ENCODE measurements at places on chromosomes 3 and 15. TPM values are rescaled to one million over a fixed set of nuclear protein-coding genes. Genes with fewer than 3 reads are reported as not detected.

DNA sequence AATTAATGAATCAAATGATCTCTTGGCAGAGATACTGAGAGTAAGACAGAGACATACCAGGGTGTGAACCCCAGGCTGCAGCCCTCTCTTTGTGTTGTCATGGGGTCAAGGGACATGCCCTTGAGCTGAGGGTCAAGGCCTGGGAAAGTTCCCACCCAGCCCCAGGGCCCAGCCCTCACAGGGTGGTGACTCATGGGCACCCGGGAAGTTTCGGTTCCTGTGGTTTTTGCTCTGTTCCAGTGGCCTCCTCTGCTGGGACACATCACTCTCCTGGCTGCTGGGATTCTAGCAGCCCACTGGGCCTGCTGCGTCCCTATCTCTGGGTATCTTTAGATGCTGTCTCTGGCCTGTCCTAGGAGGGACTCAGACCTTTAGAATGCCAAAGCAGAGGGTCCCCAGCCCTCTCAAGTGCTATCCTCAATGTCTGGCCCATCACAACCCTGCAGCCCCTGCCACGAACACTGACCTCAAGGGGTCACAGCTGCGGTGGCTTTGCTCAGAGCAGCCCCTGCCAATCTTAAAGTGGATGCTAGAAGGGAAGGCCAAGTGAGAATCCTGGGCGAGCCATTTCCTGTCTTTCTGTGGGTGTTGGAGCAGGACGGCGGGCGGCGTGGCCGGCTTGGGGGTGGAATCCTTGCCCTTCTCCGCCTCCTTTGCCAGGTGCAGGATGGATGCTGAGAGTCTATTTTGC is 148.4 kb upstream of the TLE3 start:
- DNase-seq = no peak

GRCh38 chr15:90872486-90873184 is 4.2 kb downstream of the FURIN start:
- peak; percentile 49 for DNase-seq

DNA sequence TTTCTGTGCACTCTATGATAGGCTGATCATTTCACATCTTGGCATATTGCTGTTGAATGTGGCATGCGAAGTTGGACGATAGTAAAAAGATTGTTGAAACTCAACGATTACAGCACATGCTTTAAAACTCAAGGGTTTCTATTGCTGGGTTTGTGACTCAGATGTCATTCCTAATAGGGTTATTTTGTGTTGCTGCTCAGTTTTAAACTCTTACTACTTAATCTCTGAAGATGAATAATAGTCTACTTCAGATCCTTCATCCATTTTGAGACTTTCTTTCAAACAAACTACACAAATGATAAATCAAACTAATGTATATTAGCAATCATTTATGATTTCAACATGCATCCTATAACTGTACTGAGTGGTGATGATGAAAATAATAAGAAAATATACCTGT is 71.3 kb upstream of the MBNL1 start:
- DNase-seq = no peak

Gene DNASE1L3
- 0.83 TPM for polyA plus RNA-seq

DNA sequence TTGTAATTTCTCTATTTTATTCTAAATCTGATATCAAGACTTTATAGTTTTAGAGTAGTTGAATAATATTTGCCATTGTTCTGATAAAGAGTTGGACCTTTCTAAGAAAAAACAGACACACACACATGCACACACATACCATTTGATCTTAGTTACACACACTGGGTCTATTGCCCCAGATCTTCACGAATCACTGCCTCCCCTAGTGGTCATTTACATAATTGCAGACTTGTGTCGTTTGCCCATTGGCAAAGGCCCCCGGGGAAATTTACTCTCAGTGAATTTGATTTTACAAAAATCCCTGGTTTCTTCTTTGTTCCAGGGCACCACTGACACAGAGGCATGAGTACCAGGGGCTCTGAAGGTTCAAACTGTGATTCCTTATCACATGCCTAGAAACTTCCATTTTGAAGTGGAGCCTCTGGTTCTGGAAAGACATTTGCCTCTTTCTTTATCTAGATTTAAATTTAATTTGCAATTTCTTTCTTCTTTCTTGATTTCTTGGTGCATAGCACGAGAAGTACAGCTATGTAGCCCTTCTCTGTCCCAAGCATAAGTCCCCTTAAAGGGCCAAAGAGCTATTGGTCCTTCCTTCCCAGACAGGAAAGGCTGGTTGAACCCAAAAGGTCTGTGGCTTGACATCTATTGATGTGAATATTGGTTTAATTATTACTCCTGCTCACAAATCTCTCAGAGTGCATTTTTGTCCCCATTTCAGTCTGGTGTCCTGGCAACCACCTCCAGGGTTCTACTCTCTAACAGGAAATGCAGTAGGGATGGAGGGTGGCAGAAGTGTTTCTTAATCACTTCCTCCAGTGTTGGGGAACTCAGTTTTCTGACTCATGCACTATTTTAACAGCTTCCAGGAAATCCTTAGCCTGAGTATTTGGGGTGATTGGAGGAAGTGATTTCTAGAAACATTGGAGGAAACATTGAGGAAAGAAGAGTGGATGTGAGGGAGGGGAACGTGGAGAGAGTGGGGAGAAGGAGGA is 32.4 kb upstream of the SLC6A11 start:
- DNase-seq = no peak

Gene ACKR4
- 3.4 TPM for polyA plus RNA-seq

GRCh38 chr3:38916706-38917105 is 100.7 kb upstream of the SCN10A start:
- no peak for DNase-seq

DNA sequence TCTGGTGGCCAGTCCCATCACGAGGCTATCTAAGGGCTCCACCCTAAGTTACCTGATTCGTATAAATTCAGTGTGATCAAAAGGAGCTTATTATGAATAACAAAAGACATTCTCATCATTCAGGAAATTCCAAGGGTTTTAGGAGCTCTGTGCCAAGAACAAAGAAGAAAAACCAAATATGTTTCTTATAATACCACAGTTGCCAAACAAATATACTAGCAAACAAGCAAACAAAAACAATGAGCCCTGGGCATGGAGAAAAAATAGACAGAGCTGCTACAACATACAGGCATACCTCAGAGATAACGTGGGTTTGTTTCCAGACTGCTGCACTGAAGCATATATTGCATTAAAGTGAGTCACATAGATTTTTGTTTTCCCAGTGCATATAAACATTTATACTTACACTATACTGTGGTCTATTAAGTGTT is 20.2 kb upstream of the CFAP161 start:
- DNase-seq = no peak

Gene ZBTB38
- 19.9 TPM for polyA plus RNA-seq

Gene SATB1
- polyA plus RNA-seq = 31.9 TPM

DNA sequence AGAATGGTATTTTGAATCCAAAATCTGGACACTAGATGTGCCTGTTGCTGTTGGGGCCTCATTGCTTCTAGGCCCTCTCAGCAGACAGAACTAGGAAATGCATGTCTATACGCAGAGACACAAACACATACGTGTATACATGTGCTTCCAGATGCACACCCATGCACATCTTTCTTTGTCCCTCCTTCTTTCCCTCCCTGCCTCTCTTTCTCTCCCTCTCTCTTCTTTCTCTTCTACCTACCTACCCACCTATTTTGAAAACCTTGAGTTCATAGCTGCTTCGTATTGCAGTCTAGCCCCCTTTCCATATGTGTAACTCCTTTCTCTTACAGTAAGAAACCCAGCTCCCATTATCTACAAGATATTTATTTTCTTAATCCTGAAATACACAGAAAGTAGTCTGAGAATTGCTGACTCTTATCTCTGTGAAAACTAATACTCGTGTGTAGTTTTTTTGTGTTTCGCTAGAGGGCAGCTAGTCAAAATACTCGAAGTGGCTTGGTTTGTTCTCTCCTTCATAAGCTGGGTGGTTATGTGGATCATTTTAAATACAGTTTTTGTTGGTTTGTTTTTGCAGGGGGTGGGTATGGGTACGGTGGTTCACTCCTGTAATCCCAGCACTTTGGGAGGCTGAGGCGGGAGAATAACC is 18.5 kb downstream of the RPL32 start:
- DNase-seq = no peak

- DNase-seq = no peak
Observed at GRCh38 chr3:1037631-1038030, 55.2 kb upstream of the CNTN6 start.

Gene NECTIN3
- 20.7 TPM for polyA plus RNA-seq

Gene SERINC4
- polyA plus RNA-seq = not detected

DNA sequence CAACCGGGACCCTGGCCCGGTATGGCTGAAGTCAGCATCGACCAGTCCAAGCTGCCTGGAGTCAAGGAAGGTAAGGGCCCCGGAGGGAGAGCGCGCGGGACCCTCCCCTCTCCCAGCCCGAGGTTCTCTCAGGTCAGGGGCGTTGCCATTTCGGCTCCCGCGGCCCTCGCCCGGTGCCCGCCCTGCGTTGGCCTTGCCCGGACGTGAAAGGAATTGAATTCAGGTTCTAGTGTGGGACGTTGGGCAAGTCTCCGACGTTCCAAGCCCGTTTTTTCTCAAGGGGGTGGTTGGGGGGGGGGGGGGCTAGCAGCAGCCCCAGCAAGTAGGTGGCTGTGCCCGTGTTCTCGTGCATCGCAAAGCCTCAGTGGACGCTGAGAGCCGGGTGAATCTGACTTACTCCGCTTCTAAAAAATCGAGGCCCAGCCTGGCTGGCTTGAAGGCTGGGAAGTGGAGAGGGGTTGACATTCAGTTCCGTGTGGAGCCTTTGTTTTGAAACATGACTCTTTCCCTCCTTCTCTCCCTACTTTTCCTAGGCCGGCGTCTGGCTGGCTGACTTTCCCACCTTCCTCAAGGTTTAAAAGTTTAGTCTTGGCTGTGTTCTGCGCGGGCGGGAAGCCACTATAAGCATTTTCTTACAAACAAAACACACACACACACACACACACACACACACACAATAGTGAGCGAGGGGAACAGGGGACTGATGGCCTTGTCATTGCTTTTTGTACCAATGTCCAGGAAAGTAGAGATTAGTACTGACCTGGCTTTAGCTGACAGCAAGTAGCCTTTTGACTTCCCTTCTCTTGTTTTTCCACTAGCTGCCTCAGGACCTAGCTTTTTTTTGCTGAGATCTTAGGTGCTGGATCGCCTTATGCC is at the start of gene UTS2B:
Gene UTS2B, minus strand, starts transcription at position 873 of the 876 bp plus-strand sequence. CDS start 48,337 bp downstream, outside the sequence.
- DNase-seq = peak; percentile 88

Gene TRIM71
- 0.16 TPM for polyA plus RNA-seq

DNA sequence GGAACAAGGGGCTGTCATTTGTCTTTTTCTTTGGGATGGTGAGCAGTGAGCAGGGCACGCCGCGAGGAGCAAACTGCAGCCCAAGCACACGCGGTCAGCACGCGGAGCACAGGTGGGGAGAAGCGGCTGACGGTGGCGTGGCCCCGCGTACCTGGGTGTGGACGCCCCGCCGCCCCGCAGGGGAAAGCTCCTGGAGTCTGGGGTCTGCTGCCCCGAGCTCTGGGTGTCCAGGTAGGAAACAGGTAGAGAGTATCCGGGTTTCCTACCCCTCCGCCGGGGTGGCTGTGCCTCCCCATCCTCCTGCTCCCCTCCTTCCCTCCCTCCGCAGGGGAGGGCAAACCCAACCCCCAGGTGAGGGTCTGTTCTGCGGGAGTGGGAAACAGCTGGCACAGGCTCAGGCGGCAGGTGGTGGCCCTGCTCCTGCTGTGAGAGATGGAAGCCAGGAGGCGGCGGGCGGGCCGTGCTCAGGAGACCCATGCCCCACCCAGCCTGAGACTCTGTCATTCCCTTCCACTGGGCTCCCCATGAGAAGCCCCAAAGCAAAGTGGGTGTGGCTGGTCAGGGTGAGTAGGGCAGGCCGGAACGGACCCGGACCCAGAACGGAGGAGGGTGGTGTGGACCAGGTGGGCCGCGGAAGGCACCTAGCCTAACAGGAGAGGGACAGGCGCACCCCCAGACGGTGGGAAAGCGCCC is 56.9 kb upstream of the CGNL1 start:
- no peak for DNase-seq

- no peak for DNase-seq
Observed at GRCh38 chr15:42048080-42048820, 27.4 kb upstream of the PLA2G4E start.

DNA sequence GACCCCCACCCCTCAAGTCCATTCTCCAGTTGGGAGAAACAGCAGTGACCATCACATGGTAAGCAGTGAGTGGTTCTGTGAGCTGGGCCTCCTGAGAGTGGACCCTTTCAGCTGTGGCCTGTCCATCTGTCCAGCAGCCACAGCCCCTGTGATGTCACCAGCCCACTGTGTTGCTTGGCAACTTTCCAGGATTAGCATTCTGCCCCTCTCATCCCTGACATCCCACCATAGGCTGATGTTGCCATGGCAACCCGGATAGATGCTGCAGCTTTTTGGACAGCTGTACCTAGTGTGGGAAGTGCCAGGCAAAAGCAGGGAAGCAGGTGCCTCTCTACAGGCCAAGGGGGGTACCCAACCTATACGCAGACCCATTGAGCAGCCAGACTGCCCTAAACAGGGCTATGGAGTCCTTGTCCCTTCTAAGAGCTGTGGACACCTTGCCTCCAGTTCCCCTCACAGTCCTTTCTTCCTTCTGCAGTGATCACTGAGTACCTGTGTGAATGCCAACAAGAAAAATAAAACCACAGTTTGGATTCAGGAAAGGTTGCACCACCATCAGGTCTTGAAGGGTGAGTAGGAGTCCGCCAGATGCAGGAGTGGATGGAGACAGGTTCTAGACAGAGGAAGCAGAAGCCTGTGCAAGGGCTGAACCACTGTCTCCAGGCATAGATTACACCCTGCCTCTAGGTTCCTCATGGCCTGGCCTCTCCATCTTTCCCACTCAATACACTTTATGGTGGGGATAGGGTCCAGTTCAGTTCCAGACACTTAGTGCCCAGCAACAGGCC is at the start of gene DNAH1:
Gene DNAH1, plus strand, starts transcription at position 343 of the 788 bp plus-strand sequence. CDS start 6,124 bp downstream, outside the sequence.
- no peak for DNase-seq

Gene GABRR3
- not detected for polyA plus RNA-seq

DNA sequence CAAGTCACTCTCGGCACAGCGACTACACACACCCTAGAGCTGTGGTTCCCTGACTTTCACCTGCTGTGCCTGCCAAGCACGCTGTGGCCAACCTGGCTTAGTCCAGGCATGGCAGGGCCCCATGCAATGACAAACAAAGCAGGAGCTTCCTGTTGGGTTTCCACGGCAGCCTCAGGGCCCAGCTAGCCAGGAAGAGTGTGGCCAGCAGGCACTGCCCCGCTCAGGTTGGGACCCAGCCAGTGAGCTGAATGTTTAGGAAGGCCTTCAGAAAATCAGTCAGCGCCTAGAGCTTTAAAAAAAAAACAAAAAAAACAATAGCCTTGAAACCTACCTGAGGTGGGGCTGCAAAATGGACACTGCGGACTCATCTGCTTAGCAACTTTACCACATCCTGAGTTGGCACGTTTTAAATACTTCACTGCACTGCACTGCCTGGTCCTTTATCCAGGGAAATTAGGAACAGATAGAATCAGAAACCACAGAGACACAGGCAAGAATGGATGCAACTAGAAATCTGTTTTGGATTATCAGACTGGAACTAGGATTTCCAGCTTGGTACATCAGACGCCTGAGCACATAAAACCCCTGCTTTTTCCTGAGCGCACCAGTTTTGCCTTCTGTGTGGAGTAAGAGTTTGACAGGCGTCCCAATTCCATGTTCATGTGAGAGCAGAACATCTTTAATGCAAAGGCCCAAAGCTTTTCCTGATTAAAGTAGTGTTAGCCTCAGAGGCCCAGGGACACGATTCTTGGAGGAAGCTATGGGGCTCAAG is 36.2 kb upstream of the LDHAL6B start:
- DNase-seq = peak; percentile 77
